Stimulated activated CD4-positive, alpha-beta T cell treated with anti-CD3 and anti-CD28 coated beads, TNF-alpha, amount 100 ng/mL, for 1 hour (primary cell): ENCODE measurements at places on chromosomes 6 and 20.

GRCh38 chr6:35013701-35014100, 124.6 kb downstream of the ANKS1A start:
- no peak for DNase-seq

DNA sequence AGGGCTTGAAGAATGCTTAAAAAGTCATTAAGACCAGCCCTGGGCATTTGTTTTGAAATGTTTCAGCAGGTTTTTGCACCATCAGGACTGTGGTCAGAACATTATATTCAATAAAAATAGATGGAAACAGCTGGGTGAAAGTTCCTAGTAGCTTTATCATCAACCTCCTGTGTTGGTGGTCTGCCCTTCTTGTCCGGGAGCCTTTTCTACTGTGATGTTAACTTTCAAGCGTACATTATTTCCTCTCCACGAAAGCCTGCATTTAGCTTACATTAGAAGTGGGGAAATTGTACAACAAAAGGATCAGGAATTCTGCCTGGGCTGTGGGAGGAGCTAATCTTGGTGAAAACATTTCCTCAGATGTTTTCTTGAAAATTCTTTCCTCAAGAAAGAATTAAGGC, 71.1 kb downstream of the LAMA4 start:
- DNase-seq = no peak

- DNase-seq = no peak
Observed at GRCh38 chr6:113765909-113766308, 91.2 kb upstream of the MARCKS start.

DNA sequence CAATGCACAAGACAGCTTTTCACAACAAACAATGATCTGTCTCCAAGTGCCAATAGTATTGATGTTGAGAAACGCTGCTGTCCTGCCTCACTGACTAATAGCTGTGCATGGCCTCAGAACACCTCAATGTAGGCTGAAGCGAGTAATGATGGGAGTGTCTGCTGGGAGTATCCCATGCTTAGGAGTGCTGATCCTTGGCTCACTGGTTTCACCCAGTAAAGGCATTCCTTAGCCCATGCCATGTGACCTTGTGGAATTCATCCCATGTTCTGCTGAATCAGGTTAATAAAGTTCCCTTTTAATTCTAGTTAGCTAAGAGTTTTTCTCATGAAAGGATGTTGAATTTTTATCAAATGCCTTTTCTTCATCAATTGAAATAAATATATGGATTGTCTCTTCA, 3.8 kb upstream of the WFDC12 start:
- no peak for DNase-seq

DNA sequence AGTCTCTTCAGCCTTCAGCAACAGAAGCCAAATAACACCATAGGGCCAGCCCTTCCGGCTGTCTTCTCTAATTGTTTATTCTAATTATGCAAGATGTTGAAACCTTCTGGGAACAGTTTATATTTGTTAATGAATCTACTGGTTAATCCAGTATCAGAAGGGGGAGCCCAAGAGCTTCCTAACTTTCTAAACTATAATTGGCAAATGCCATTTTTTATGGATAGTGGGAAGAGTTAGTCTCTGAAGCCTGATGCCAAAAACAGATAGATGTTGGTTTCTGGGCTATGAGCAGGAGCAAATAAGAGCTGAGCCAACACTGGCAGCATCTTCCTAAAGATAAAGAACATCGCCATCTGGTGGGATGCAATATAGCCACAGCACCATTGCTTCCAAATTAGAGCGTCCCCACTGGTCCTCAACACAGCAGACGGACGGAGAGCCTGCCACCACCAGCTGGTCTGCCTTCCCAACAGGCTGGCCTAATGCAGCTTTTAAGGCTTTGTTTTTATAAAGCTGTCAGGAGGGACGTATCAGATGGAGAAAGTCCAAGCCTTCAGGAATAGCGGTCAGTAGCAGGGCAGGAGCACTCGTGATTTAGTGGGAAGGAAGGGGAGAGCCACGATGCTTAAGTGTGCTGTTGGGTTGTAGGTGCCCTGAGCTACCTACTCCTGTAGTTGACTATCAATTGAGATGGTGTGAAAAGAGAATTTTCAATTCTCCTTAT, 118.8 kb downstream of the RALGAPA2 start:
- DNase-seq = no peak

DNA sequence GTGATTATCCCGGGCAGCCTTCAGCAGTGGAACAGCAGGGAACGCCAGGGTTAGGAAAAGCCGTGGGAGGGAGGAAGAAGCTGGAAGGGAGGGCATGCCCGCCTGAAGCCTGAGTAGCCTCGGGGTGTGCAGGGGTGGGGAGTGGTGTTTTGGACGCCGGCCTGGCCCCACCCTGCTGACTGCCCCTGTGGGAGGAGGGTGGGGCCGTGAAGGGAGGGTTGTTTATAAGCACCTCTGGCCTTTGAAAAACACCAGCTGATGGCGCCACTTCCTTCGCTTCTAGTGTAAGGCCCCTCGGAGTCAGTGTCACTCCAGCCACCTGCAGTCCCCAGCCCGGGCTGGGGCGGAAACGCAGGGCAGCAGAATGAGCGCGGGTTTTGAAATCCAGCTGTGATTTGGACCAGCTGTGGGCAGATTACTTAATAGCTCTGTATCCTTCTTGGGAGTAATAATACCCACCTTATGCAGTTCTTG, 52.8 kb upstream of the BMP6 start:
- no peak for DNase-seq

DNA sequence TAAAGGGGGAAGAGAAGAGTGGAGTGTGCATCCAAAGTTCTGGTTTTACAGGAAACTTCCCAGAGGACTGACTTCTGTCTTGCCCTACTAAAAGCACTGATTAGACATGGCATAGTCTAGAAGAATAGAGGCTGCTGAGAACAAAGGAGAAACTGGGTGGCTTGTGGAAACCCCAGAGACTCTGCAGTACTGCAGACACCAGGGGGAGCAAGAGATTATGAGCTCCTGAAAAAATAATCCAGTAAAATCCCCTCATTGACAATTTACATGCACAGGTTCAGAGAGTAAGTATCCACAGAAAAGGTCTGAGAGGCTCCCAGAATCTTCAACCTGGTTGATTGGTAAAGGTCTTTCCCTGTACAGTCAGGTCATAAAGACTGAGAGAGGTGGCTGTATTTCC, 48.7 kb upstream of the CLVS2 start:
- no peak for DNase-seq

DNA sequence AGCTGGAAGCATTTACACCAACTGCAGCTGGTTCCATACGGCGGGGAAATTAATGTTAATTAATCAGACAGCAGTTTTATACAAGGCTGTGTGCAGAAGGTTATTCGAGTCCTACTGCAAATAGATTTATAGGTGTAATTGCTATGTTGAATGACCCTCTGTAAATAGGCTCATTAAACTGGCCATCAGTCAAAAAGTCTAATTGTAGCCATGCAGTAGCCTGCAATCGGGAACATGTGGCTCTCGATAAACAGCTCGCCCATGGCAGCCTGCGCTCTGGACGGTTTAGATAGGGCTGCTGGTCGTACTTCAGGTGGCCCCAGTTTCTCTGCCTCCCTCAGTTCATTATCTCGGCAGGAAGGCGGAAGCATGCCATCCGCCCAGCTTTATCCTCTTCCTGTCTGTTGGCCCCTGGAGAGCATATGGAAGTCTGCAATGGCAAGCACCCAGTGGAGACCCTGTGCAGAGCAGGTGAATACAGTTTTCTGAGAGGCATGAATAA, 143.2 kb downstream of the MBOAT1 start:
- DNase-seq = no peak

GRCh38 chr6:71476872-71477271, 188.3 kb downstream of the OGFRL1 start:
- DNase-seq = no peak

GRCh38 chr20:62064770-62065673, 659 bp downstream of the TAF4 start:
- DNase-seq = no peak

DNA sequence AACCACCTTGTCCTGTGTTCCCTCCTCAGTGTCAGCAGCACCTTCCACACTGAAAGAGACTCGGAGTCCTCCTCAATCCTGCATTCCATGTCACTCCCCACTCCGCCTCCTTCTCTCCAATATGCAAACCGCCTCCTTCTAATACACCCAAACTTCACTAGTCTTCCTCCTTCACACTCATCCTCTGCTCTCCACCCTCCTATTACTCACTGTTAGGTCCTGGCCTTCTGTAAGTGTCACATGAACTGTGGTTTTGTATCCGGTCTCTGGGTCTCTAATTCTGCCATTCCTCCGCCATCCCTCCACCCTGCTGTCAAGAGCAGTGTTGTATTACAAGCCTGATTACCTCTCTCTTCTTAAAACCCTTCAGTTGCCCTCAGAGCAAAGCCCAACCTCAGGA, 200.5 kb upstream of the CDYL start:
- DNase-seq = no peak

DNA sequence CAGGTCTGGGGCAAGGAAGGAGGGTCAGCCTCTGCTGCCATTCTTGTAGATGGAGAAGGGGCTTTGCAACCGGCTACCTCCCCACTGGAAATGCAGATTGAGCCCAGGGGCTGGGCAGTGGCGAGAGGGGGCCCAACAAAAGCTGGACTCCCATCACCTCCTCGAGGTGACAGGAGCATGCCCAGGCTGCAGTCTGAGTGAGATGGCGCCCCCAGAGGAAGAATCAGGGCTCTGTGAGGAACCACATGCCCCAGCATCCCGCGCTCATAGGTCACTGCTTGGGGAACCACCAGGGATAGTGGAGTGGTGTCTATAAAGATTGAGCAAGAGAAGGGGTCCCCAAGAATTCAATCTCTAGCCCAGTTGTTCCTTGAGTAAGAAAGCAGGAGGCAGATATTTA, 31.6 kb upstream of the NEDD9 start:
- DNase-seq = no peak

DNA sequence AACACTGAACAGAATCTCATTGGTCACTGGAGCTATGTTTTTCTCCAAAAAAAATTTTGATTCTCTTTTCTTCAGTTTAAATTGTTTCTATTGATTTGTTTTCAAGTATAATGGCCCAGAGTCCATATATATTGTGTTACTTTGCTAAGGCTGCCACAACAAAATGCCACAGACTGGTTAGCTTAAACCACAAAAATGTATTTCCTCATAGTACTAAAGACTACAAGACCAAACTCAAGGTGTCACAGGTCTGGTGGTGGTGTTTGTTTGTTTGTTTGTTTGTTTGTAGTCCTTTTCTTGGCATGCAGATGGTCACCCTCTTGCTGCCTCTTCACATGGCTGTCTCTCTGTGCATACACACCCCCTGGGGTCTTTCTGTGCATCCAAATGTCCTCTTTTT, 34.0 kb downstream of the BMP5 start:
- DNase-seq = no peak

DNA sequence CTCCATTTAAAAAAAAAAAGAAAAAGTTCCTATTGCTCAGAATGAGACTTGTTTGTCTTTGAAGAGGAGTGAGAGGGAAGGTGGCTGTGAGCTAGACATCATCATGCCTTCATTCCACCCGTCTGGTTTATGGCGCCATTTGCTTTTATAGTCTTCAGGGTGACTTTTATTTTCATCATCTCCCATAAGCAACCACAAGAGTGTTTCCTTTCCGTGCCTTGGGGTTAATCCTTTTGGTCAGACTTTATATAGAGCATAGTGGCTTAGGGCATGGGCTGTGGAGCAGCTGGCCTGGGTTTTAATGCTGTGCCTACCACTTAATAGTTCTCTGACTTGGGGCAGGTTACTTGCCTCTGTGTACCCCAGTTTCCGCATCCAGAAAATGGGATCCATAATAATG, 77.8 kb downstream of the RREB1 start:
- no peak for DNase-seq

- no peak for DNase-seq
Observed at GRCh38 chr6:110389689-110390382, 25.5 kb downstream of the DDO start.

- DNase-seq = no peak
Observed at GRCh38 chr6:81606965-81607381, 145.5 kb downstream of the TENT5A start.

DNA sequence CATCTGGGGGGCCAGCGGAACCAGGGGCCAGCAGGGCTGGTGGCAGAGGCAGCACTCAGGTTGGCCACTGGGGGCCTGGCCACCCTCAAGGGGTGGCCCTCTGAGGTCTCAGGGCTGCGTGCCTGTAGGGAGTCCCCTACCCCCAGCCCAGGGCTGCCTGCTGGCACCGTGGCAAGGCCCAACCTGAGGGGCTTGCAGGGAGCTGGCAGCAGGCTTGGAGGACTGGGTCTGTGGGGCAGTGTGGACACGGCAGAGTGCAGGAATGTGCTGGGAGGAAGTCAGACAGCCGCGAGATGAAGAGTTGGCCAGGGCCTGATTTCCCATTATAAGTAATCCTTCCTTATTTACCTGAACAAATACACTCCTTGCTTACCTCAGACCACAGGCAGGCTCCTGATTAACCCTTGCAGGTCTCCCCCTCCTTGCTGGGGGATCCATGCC, at the start of gene SPDEF:
SPDEF (minus strand) TSS at position 299 of the 441 bp plus-strand sequence. CDS start 11,874 bp downstream, outside the sequence.
- no peak for DNase-seq

DNA sequence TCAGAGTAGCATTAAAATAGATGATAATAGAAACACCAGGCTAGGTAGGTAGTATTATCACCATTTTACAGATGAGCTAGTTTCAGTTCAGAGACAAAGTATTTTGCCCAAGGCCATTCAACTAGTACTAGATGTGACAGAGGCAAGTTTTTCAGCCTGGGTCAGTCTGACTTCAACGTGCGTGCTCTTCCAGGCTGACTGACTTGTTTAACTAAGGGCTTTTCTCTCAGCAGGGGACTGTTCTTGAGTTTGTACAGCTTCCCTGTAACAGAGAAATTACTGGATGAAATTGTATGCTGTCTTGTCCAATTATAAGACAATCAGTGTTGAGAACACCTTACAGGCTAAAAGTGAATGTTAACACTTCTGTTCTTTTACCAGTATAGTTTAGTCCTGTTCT, 333.5 kb upstream of the MAN1A1 start:
- no peak for DNase-seq

GRCh38 chr6:144364782-144365181, 79.6 kb downstream of the UTRN start:
- DNase-seq = no peak

DNA sequence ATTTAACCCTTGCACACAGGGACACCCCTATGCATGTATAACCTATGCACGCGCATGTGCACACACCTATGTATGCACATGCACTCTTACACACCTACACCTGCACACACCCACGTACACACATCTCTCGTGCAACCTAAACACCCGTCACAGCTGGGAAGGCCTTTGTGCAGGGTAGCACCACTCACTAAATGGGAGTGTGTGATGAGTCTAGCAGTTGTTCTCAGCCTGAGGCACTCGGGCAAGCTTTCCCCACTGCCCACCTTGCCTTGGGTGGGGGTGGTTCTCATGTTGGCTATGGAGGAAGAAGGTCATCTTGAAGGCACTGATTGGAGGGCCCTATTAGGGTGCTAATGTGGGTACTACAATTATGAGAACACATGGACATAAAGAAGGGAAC, 85.8 kb downstream of the DLL1 start:
- DNase-seq = no peak
